Fibroblast of the aortic adventitia (primary cell): ENCODE measurements at places on chromosomes 4 and X. TPM values are rescaled to one million over a fixed set of nuclear protein-coding genes. Genes with fewer than 3 reads are reported as not detected.

MSANTD1 gene
- total RNA-seq, result 0.41 and 0.63 TPM in 2 replicates

TREX2 gene
- total RNA-seq, result 1.3 TPM in 1 of 2 replicates, not detected in the other

SPANXB1 gene
- not detected in 2 replicates for total RNA-seq

ANOS1 gene
- 4.9 and 7.5 TPM in 2 replicates for total RNA-seq

VSIG4 gene
- not detected in 2 replicates for total RNA-seq

BEND2 gene
- not detected in 2 replicates for total RNA-seq
